ENCODE measurements at places on chromosomes 4 and X.

DNA sequence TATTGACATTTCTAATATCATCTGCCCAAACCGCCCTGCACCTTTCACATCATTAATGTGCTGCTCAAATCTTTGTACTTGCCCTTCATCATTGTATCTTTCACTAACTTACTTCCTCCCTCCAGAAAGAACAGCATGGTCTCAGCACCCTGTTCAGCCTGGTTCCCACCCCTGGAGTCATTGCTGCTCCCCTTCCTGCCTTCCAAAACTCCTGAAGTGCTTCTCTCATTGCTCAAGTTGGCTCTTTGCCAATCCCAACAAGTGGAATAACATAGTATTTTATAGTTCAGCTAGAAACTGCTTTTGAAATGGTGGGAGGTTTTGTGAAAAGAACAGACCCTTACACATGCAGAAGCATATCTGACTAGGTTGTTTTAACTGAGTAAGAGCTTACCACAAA, 14.0 kb upstream of the TTC29 start:
- DNase-seq, result no peak

GRCh38 chrX:70485466-70485865, 40.8 kb downstream of the DLG3 start:
- peak; percentile 38 for DNase-seq

DNA sequence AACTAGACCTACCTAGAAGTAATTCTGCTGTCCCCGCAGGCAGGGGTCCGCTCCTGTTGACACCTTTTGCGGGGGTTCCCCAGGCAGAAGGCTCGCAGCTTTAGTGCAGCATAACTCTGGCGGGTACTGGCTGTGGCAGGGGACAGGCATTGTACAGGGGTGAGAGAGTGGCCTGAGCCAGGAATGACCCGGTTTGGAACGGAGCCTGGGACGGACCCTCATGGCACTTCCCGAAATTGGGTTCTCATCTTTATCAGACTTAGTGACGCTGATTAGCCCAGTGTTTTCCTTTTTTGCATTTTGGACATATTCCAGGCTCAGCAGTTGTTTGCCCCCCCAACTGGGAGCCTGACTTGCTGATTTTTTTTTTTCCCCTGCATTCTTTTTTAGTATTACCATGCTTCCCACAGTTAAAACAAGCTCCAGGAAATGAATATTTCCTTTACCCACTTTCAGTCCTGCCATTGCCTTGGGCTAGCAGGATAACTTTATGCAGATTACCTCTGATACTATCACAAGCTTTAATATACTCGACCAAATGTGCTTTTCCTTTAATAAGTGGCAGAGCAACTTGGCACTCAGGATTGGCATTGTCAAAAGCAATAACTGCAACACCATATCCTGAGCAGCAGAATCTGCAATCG, 55.8 kb upstream of the WDR1 start:
- DNase-seq, result no peak

DNA sequence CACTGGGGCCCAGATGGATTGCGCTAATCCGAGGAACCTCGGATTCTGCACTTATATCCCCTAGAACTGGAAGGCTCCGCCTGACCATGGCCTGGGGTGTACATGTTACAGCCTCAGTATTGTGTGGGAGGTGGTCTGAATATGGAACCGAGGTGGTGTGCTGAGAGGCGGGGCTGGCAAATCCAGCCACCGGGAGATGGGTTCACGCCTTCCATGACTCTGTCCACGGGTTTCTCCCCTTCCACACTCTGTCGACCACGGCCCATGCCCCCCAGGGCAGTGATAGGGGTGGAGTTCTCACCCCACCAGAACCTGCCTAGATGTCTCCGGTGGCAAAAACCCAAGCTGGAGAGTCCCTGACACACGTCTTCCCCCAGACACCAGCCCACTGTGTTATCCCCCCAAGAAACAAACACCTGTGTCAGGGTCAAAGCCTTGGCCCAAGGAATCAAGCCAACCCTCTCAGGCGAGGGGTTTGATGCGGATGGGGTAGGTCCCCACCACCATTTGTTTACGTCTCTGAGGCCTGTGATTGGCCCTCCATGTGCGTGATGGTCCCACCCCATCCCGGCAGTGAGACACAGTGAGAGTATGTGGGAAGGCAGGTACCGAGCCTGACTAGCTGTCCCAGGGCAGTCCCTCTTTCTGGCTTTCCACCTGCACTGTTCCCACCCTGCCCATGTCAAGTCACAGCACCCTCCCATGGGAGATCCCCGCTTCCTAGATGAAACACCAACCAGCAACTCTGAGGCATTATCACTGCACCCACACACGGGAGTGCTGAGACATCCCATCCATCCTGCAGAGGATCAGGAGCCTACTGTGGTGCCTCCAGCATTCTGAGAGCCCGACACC, 6.6 kb upstream of the LOC101059915 start:
- DNase-seq, result no peak

GRCh38 chr4:17187003-17187402, 288.6 kb upstream of the LDB2 start:
- peak; percentile 26 for DNase-seq

All from GM23338 (cell line).